ENCODE measurements at places on chromosomes 11 and 22. TPM values are rescaled to one million over a fixed set of nuclear protein-coding genes. Genes with fewer than 3 reads are reported as not detected.
A peak's percentile ranks its signal among the peaks of the same experiment; 100 is the strongest.

The CADM1 gene
- 30.0 TPM for total RNA-seq

The FAM181B gene
- 0.35 TPM for total RNA-seq

The MUC5AC gene
- not detected for total RNA-seq

GRCh38 chr11:74615311-74615710 lies 22.9 kb downstream of the POLD3 start:
- DNase-seq, result no peak

- peak; percentile 75 for DNase-seq
Measured at GRCh38 chr22:19875531-19876313, 21.0 kb upstream of the GNB1L start.

DNA sequence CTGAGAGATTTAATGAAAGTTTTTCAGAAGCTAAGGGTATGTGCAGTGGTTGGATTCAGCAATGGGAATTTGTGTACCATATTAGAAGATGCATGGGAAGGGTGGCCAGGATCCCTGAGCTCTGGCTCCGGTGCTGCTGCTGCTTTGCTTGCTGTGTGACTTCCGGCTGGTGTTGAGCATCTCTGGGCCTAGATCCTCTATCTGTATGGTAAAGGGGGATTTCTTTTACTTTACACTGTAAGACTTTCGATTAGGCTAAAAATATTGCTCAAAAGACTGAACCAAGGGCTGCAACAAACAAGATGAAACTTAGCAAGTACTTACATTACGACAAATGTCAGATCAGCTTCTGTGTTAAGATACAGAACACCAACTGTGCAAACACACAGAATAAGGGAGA lies 39.1 kb downstream of the XRRA1 start:
- DNase-seq, result no peak

GRCh38 chr11:45233121-45233803 lies 52.9 kb downstream of the SYT13 start:
- no peak for DNase-seq

GRCh38 chr22:38830026-38830844 lies 13.6 kb downstream of the NPTXR start:
- DNase-seq, result peak; percentile 57

DNA sequence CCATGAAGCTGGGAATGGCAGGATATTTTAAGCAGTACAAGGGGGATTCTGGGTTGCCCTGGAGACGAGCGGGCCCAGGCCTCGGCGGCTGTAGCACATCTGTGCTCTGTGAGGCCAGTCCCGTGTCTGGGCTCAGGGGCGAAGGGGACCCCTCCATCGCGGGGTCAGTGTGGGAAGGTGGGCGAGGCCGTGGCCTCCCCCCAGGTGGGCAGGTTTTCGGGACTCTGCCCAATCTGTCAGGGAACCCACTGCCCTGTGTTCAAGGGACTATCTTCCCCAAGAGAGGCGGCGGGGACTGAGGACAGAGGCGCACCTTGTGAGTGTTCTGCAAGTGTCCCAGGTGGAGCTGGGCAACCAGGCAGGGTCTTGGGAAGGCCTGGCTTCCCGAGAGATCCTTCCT lies 336.6 kb downstream of the CTTN start:
- peak; percentile 77 for DNase-seq

GRCh38 chr11:134987223-134987768 lies 575.3 kb upstream of the B3GAT1 start:
- no peak for DNase-seq

DNA sequence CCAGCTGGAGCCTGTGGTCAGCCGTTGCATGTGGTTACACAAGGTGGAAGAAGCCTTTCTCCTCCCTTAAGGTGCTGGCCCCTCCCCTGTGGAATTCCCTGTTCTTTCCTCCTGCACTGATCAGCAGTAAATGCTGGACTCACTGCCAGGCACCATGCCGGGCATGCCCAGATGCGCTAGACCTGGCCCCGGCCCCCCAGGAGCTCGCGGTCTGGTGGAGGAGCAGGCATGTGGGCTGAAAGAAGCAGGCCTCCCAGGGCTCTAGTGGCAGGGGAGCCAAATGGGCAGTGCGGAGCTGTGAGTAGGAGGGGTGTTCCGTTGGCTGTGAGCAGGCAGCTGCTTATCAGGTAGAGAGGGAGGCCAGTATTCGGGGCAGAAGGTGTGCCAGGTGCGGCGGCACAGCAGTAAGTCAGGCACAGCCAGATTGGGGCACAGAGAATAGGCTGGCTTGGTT lies 10.2 kb downstream of the DGKZ start:
- DNase-seq, result no peak

GRCh38 chr11:96256215-96257011 lies 86.6 kb downstream of the MAML2 start:
- DNase-seq, result no peak

GRCh38 chr11:88297421-88297820 lies 40.1 kb downstream of the CTSC start:
- DNase-seq, result no peak

DNA sequence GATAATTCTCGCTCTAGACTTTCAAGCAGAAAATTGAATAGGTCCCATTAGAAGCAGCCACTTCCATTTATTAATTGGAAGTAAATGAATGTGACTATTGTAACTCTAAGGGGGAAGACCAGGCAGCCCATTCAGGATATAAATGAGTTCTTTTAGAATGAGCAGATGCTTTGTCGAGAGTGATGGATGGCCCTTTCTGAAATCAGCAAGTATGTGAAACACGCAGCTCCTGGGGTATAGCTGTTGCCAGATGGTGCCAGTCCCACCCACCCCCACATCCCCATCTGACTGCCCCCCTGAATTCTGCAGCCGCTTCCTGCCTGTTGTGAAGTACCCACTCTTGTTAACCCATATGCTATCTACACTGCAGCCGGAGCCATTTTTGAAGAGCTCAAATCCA lies 3.7 kb downstream of the SLC15A3 start:
- DNase-seq, result no peak

GRCh38 chr11:13249177-13249576 lies 28.4 kb upstream of the BMAL1 start:
- no peak for DNase-seq
